Fibroblast of the aortic adventitia (primary cell): ENCODE measurements at places on chromosomes 13 and 19.

- DNase-seq = no peak
These were observed 47.1 kb downstream of the COL4A2 start for GRCh38 chr13:110354123-110354627.

DNA sequence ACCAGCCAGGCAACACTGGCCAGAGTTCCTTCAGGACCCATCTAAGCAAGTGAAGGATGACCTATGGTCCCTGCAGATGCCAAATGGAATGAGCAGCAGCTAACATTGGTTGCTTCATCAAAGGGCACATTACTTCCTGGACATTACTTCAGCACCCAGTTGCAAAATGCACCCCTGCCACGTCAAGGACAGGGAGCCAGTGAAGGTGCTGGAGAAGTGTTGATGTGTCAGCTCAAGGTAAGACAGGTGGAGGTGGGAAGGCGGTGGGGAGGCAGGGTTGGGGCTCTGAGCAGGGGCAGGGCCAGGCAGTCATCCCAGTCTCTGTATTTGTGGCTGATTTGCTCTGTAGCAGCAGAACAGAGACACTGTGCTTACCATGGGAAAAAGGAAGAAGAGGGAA is 14.6 kb downstream of the CSNK1A1L start:
- DNase-seq = no peak

GRCh38 chr13:109243311-109243951 is 543.0 kb downstream of the IRS2 start:
- DNase-seq = peak; percentile 87

DNA sequence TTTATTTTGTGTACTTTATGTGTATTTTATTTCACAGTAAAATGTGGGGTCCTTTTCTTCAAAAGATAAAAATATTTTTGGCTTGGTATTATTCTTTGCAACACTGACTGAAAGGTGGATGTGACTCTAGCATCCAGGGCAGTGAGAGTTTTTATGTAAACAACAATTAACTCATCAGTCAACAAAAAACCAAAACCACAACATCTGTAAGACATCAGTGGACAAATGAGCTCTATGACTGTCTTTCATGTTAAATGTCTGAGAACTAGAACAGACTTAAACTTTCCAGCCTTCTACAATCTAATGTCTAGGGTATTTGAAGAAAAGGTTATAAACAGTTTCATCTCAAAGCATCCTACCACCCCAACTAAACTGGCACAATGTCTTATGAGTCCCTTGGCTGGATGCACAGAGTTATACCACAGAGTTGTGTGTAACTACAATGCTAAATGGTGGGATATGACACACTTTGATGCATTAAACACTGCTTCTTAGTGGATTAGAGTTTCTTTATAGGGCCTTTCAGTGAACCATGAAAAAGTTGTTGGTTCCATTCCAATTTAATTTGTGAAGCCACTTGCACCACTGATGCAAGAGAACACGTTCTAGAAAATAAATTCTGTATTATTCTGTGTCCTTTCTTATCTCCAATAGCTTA is 544.2 kb upstream of the KLF12 start:
- no peak for DNase-seq

GRCh38 chr13:41458761-41459431 is 1.5 kb downstream of the RGCC start:
- peak; percentile 55 for DNase-seq

- DNase-seq = peak; percentile 18
These were observed 47.7 kb downstream of the GSX1 start for GRCh38 chr13:27839809-27840467.

GRCh38 chr13:111202745-111203144 is 87.6 kb downstream of the ARHGEF7 start:
- peak; percentile 97 for DNase-seq
